ENCODE measurements at places on chromosomes 5 and 9. TPM values are rescaled to one million over a fixed set of nuclear protein-coding genes. Genes with fewer than 3 reads are reported as not detected.

DNA sequence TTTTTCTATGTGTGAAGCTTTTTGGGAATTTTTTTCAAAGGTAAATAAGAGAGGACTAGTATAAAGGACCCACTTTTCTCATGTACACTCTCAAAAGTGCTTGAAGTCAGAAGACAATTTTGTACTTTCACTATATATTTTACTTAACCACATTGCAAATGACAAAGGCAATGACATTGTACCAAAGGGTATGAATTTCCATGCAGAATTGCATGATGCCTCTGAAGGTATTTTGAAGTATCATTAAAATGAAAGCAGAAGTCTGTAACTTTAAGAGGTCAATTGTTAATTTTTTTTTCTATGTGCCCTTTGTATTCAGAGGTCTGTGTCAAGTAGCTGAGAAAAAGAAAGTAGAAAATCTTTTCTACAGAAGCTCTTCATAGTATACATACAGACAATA is 84.7 kb downstream of the ST8SIA4 start:
- H3K4me1 ChIP-seq: no peaks in the 10 kb centered on the region
- H3K27me3 ChIP-seq: no peaks in the 10 kb centered on the region
- no peak overlapping the region for H3K4me3 ChIP-seq
- H3K27ac ChIP-seq: no peak overlapping the region

DNA sequence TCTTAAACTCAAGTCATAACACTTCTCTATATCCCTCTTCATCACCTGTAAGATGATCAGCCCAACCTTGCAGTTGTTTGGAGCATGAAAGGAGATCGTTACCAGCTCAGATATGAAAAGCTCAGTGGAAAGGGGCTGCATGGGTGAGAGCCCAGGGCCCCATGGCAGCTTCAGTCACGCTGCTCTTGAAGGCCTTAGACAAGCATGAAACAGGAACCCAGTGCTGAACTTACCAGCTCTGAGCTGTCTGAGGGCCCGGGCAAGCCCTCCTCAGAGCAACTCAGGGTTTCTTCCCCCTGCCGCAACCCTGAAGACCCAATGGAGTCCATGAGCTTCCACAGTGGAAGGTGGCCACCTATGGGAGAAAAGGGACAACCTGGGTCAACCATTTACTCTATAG is 3.3 kb downstream of the HK3 start:
- no peaks in the 10 kb centered on the region for H3K4me1 ChIP-seq
- DNase-seq: no peak
- H3K36me3 ChIP-seq: no peaks in the 10 kb centered on the region
- H3K27me3 ChIP-seq: peaks cover 20% of the 10 kb centered on the region
- no peak overlapping the region for H3K27ac ChIP-seq

The SLC6A7 gene
- total RNA-seq: not detected

The PHF24 gene
- total RNA-seq: 0.16 TPM
